Airway epithelial cell (primary cell): ENCODE measurements at places on chromosomes 6 and 20. TPM values are rescaled to one million over a fixed set of nuclear protein-coding genes. Genes with fewer than 3 reads are reported as not detected.

The EYS gene
- 0.28 and 0.37 TPM in 2 replicates for total RNA-seq

The DACT2 gene
- 0.63 and 1.5 TPM in 2 replicates for total RNA-seq

The POM121L2 gene
- total RNA-seq = not detected in 2 replicates

The OLIG3 gene
- total RNA-seq = not detected in 2 replicates

The C20orf144 gene
- not detected in 2 replicates for total RNA-seq

The CST1 gene
- 0.28 TPM in 1 of 2 replicates, not detected in the other for total RNA-seq

The PAK5 gene
- total RNA-seq = 0.14 and 0.21 TPM in 2 replicates

The SALL4 gene
- total RNA-seq = 0.05 and 0.07 TPM in 2 replicates

The CST4 gene
- total RNA-seq = not detected in 2 replicates

The PRSS16 gene
- total RNA-seq = 1.7 and 7.6 TPM in 2 replicates

The BEND6 gene
- total RNA-seq = 0.23 and 0.28 TPM in 2 replicates

The SLC2A10 gene
- 11.5 and 13.2 TPM in 2 replicates for total RNA-seq

The LY6G6F gene
- not detected in 2 replicates for total RNA-seq

The HLA-DOB gene
- 1.5 and 2.2 TPM in 2 replicates for total RNA-seq

The PNLDC1 gene
- total RNA-seq = 0.14 TPM in 2 replicates

The RGS17 gene
- 3.3 and 3.6 TPM in 2 replicates for total RNA-seq

The KCNK17 gene
- total RNA-seq = not detected in 2 replicates

The MRPL18 gene
- total RNA-seq = 124 TPM in 2 replicates

The LCA5 gene
- 1.3 and 2.5 TPM in 2 replicates for total RNA-seq

The PI16 gene
- not detected in 2 replicates for total RNA-seq

The HRH3 gene
- not detected in 2 replicates for total RNA-seq

The SH3BGRL2 gene
- 9.5 and 11.1 TPM in 2 replicates for total RNA-seq

The HLA-DOA gene
- 0.07 TPM in 1 of 2 replicates, not detected in the other for total RNA-seq

The SEL1L2 gene
- not detected in 2 replicates for total RNA-seq

The GDAP1L1 gene
- not detected in 2 replicates for total RNA-seq

The GINM1 gene
- total RNA-seq = 29.1 and 34.7 TPM in 2 replicates
